Left hindlimb (tissue), 1 donor: ENCODE measurements at places on chromosomes 5 and 9.

- peak; percentile 46 for DNase-seq
Observed at GRCh38 chr5:125056671-125057485, 310.4 kb upstream of the ZNF608 start.

- no peak for DNase-seq
Observed at GRCh38 chr9:4678679-4679267, 596 bp upstream of the CDC37L1 start.

GRCh38 chr9:123654994-123655637, 274.8 kb downstream of the DENND1A start:
- DNase-seq: no peak

GRCh38 chr5:52801329-52801728, 13.6 kb downstream of the ITGA1 start:
- DNase-seq: no peak

DNA sequence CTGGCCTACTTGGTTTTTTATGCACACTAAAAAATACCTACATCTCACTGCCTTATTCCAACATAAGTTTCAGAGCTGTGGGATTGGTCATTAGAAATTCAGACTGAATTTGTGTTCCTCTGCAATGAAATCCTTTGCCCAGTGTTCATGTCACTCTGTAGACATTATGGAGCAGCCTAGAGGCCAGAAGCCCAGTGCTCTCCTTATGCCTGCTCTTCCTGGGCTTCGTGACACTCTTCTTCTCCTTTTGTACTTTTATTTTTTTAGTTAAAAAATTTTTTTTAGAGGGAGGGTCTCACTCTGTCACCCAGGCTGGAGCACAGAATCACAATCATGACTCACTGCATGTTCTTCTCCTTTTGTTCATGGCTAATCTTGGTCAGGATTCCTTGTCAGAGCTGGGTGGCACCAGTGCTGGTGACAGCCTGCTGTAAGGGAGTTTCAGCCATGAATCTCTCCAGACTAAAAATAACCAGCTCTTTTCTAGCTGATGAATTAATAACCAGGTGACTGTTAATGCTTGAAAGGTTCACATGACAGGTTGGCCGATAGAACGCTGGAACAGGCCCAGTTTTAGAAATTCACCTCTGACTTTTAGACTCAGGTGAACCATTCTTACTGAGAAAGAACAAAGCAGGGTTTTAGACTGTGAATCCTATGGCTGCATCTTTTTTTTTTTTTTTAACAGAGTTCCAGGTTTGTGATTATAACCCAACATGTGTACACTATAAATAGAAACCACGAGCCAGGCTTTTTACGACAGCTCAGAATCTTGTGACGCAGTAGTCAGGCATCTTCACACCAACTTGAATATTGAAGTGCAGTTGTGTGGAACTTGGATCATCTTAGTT, 34.1 kb upstream of the C5orf47 start:
- DNase-seq: no peak

GRCh38 chr5:10994091-10994986, 233.3 kb upstream of the DAP start:
- DNase-seq: no peak

DNA sequence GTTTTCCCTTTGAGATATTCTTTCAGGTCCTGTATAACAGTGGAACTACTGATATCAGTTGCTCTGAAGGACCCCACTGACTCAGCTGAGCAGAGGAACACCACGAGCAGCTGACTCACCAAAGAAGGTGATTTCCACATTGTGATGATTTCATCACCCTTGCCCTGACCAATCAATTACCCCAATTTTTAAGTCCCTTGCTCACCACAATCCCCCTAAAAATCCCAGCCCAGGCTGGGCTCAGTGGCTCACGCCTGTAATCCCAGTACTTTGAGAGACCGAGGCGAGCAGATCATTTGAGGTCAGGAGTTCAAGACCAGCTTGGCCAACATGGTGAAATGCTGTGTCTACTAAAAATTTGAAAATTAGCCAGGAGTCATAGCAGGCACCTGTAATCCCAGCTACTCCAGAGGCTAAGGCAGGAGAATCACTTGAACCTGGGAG, 125.3 kb upstream of the ABCA1 start:
- DNase-seq: no peak

GRCh38 chr5:7873216-7873615, 4.3 kb downstream of the MTRR start:
- DNase-seq: no peak

DNA sequence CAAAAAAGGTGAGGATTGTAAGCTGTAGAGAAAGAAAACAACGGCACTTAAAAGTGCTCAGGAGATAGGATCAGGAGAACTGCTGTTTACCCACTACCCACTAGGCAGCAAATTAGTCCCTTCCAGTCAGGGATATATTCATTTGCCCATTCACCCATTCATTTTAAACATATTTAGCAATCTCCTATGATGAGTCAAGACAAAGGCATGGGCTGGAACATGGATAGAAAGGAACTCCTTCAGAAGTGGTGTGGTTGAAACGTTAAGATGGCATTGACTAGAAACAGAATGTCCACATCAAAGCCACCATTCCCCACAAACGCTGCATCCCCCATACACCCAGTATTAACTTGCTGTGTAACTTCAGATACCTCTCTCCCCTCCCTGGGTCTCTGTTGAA, 225.7 kb downstream of the ASTN2 start:
- no peak for DNase-seq

- DNase-seq: no peak
Observed at GRCh38 chr5:168674893-168675482, 95.8 kb upstream of the PANK3 start.
